Lung (tissue), 17 donors: ENCODE measurements at places on chromosomes 5 and 9.

DNA sequence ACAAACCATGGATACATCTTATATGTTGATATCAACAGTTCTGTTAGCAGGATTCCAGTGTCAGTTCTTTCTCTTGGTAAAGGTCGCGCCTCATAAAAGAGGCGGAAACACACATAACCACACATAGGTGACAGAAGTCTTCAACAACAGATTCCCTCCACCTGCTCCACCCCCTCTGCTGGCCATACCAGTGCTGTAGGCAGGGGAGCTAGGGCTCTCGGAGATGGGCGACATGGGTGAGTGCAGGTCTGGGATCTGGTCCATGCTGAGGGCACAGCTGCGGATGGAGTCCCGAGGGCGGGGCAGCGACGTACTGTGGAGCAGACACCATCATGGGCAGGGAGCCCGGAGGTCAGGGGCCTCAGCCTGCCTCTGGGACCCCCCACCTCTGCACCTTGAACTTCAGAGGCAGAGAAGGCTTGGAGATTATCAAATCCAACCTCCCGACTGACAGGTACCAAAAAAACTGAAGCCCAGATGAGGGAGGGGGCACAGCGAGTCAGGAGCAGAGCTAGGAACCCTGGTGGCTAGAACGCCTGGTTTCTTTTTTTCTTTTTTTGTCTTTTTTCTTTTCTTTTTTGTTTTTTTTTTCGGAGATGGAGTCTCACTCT is 12.0 kb upstream of the TOR2A start:
- no peak overlapping the region for H3K27ac ChIP-seq
- no peak overlapping the region for H3K4me3 ChIP-seq
- DNase-seq, result no peak
- H3K4me1 ChIP-seq, result peaks cover 5% of the 10 kb centered on the region

GRCh38 chr9:26833792-26834191 is 58.8 kb downstream of the CAAP1 start:
- no peaks in the 10 kb centered on the region for H3K36me3 ChIP-seq
- DNase-seq, result no peak
- no peak overlapping the region for H3K4me3 ChIP-seq
- H3K27me3 ChIP-seq, result no peaks in the 10 kb centered on the region

DNA sequence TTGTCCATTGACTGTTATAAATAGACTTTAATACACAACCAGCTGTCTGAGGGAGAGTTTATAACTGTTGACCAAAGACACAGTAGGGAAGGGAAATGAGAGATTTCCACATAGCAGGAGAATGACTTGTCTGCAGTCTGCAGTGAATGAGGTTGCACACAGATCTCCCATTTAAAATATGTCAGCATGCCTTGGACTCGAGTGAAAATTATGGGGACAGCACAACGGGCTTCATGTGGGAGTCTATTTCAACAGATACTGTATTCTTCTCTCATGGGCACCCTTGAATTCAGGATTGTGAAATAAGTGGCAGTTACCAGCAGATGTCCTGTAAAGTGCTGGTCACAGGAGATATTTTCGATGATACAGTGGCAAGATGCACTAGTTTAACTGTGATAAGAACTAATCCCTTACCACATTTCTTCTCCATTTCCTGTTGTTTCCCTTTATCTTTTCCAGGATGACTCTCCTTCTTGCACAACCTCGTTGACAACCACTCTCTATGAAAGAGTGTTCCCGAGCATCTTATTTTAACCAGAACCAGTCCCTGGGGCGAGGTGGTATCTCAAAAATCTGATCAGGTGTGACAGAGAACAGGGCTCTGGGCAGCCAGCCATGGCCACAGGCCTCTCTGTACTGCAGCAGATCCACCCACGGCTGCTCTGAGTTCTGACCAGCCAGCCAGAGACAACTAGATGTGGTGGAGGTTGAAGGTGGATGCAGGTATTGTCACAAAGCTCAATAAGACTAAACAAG is 51.5 kb upstream of the MAP3K1 start:
- no peaks in the 10 kb centered on the region for H3K36me3 ChIP-seq
- no peak overlapping the region for H3K4me3 ChIP-seq
- H3K27me3 ChIP-seq, result no peaks in the 10 kb centered on the region
- no peak for DNase-seq
- H3K4me1 ChIP-seq, result no peaks in the 10 kb centered on the region
- H3K27ac ChIP-seq, result no peak overlapping the region

GRCh38 chr9:127349483-127350113 is 47.4 kb upstream of the SLC2A8 start:
- no peak overlapping the region for H3K27ac ChIP-seq
- H3K27me3 ChIP-seq, result no peaks in the 10 kb centered on the region
- no peaks in the 10 kb centered on the region for H3K4me1 ChIP-seq
- H3K36me3 ChIP-seq, result peaks cover 2% of the 10 kb centered on the region
- H3K4me3 ChIP-seq, result no peak overlapping the region
